ENCODE measurements at places on chromosomes 11 and 22.
A peak's percentile ranks its signal among the peaks of the same experiment; 100 is the strongest.

DNA sequence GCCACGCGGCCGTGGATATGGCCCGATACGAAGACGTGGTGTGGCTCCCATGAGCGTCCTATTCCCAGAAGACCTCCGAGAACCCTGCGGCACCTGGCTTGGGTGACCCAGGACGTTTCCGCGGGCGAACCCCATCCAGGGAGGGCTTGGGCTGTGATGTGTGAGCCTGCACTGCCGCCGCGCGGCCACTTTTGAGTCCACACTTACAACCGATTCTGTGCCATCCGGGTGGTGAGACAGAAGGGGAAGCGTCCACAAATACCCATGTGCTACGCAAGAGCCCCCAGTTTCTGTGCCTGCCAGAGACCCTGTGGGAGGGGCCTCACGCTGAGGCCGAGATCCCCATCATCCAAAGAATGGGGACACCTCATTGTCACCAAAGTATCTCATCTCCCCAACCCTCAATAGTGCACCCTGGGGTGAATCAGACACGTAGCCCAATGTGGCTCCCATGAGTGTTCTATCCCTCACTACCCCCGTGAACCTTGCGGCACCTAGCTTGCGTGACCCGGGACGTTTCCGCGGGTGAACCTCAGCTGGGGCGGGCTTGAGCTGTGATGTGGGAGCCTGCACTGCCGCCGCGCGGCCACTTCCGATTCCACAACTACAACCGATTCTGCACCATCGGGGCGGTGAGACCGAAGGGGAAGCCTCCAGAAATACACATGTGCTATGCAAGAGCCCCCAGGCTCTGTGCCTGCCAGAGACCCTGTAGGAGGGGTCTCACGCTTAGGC, 4.6 kb upstream of the H19 start:
- no peak for DNase-seq

DNA sequence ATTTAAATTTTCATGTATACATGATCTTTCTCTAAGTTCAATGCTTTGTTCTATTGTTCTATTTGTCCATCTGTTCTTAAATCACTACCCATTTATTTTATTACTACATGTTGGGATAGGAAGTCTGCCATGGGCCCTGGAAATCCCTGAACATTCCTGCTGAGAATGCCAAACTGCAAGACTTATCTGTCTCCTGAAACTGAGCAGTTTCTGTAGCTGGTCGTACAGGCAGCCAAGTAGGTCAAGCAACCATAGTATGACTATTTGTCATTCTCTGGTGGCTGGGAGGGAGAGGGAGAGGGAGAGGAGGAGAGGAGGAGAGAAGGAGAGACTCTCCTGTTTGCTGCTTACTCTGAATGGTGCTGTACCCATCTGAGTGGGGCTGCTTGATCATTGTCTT, 82.8 kb upstream of the SNX19 start:
- no peak for DNase-seq

GRCh38 chr22:46737976-46738646, at the start of gene CERK:
CERK (minus strand) TSS chr22:46738252; CDS start chr22:46738148, 104 bp downstream.
- DNase-seq: peak; percentile 77

- no peak for DNase-seq
Observed at GRCh38 chr11:124841840-124842239, 23.4 kb upstream of the ROBO3 start.

GRCh38 chr22:46826438-46827135, 64.1 kb downstream of the TBC1D22A start:
- no peak for DNase-seq
